ENCODE measurements at places on chromosomes 13 and 19. TPM values are rescaled to one million over a fixed set of nuclear protein-coding genes. Genes with fewer than 3 reads are reported as not detected.

Gene CYP2F1
- polyA plus RNA-seq = 0.23 TPM

Gene NEK3
- polyA plus RNA-seq = 50.3 TPM

Gene ZIC5
- polyA plus RNA-seq = not detected

Gene REXO1
- polyA plus RNA-seq = 21.7 TPM

Gene OSCAR
- 0.70 TPM for polyA plus RNA-seq

Gene C2CD4C
- polyA plus RNA-seq = 0.86 TPM

Gene KLK15
- not detected for polyA plus RNA-seq

Gene ZNF296
- polyA plus RNA-seq = 0.39 TPM

Gene ZSCAN1
- polyA plus RNA-seq = 2.0 TPM

Gene SIGLEC12
- not detected for polyA plus RNA-seq

Gene PRDX2
- polyA plus RNA-seq = 201 TPM

Gene EPN1
- 92.5 TPM for polyA plus RNA-seq

Gene ZNF441
- 16.3 TPM for polyA plus RNA-seq

Gene SUCLA2
- 73.4 TPM for polyA plus RNA-seq

Gene ZNF541
- polyA plus RNA-seq = 0.18 TPM

Gene NUFIP1
- 11.5 TPM for polyA plus RNA-seq

Gene PRKACA
- polyA plus RNA-seq = 73.5 TPM

Gene FARP1
- polyA plus RNA-seq = 112 TPM

Gene ZNF534
- 0.60 TPM for polyA plus RNA-seq

Gene ANKLE1
- polyA plus RNA-seq = 1.8 TPM

Gene FGF21
- polyA plus RNA-seq = not detected

Gene LATS2
- polyA plus RNA-seq = 13.4 TPM

Gene EEF2
- 1,904 TPM for polyA plus RNA-seq

Gene RXFP2
- not detected for polyA plus RNA-seq

Gene ZNF154
- 27.8 TPM for polyA plus RNA-seq

Gene KLK7
- polyA plus RNA-seq = 0.31 TPM

Gene ZNF135
- 18.3 TPM for polyA plus RNA-seq

Gene KLK10
- 1.1 TPM for polyA plus RNA-seq

Gene ZNF790
- polyA plus RNA-seq = 15.7 TPM

Gene C1QTNF9
- polyA plus RNA-seq = 0.16 TPM

Measured in right lung (tissue), 10 donors.